Right renal cortex interstitium (tissue), 3 donors: ENCODE measurements at places on chromosomes 11 and 22. TPM values are rescaled to one million over a fixed set of nuclear protein-coding genes. Genes with fewer than 3 reads are reported as not detected.

DNA sequence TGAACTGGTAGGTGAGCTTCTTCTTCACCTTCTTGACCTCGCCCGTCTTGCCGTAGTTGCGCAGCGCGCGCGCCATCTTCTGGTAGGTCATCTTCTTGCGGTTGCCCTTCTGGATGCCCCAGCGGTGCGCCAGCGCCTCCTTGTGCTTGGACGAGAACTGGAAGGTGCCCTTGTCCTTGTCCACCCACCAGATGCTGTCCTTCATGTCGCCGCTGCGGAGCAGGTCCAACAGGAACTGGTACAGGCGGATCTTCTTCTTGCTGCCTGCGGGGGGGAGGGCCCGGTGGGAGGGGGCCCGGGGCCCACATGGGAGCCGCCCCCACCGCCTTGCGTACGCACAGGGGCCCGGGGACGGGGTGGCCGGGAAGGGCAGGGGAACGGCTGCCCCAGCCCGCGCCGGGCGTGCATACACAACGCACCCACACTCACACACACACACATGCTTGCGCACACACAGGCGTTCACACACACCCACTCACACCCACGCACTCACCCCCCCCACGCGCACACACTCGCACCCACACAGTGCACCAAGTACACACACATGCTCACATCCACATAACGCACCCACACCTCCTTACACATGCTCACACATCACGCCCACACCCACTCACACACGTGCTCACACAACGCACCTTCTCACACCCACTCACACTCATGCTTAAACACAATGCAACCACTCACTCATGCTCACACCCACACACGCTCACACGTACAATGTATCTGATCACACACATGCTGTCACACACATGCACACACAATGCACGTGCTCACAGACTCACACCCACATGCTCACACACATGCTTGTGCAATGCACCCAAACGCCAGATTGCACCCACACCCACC, 3.0 kb upstream of the MYBPC3 start:
- DNase-seq: peak; percentile 78

GRCh38 chr11:125315079-125315740, 150.7 kb downstream of the PKNOX2 start:
- no peak for DNase-seq

DNA sequence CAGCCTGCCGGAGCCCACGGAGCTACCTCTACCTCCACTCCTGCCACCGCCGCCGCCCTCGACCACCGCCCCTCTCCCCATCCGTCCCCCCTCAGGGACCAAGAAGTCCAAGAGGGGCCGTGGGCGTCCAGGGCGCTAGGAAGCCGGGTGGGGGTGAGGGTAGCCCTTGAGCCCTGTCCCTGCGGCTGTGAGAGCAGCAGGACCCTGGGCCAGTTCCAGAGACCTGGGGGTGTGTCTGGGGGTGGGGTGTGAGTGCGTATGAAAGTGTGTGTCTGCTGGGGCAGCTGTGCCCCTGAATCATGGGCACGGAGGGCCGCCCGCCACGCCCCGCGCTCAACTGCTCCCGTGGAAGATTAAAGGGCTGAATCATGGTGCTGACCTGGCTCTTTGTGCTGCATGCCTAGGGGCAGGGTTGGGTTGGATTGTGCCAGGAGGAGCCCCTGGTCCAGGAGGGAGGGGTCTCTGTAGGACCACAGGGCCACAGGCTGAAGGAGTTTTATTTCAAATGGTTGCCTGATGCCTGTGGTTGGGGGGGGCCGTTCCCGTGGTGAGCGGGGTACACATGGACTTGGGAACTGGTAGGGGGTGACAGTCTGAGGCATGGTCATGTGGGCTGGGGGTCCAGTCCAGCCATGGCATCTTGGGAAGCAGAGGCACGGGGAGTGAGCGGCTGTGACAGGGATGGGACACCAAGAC, 2.3 kb downstream of the PTPRCAP start:
- DNase-seq: no peak

GRCh38 chr22:36740716-36741115, 35.2 kb downstream of the IFT27 start:
- DNase-seq: no peak

- no peak for DNase-seq
These were observed 1110.5 kb downstream of the TBC1D22A start for GRCh38 chr22:47872761-47873535.

DNA sequence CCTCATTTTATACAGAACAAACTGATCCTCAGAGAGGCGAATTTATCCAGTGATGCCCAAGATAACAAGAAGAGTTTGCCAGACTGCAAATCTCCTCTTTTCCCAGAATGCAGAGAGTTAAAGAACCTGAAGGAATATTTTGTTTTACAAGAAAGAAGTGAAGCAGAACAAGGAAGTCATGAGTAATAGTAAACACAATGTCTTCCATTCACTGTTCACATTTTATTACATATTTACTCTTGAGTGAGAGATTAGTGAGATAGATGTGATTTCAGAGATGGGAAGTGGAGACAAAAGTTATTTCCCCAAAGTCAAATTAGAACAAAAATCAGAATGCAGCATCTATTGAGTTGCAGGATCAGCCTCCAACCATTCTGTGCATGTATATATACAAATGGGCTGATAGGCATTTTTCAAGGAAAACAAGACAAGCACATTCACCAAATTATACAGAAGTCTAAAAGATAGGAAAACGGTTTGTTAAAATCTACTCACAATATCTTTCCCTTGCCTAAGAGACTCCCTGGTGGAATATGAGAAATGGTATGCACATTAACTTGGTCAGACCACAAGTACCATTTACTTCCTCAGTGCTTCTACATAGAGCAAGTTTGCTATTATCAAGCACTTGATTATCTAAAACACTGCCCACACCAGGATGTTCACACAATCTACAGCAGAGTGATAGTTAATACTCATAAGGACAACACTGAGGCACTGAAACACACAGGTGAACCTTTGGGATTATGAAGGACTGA, 12.0 kb downstream of the GUCY1A2 start:
- no peak for DNase-seq

- no peak for DNase-seq
These were observed 6.6 kb upstream of the PLEKHA7 start for GRCh38 chr11:17020831-17021230.

DNA sequence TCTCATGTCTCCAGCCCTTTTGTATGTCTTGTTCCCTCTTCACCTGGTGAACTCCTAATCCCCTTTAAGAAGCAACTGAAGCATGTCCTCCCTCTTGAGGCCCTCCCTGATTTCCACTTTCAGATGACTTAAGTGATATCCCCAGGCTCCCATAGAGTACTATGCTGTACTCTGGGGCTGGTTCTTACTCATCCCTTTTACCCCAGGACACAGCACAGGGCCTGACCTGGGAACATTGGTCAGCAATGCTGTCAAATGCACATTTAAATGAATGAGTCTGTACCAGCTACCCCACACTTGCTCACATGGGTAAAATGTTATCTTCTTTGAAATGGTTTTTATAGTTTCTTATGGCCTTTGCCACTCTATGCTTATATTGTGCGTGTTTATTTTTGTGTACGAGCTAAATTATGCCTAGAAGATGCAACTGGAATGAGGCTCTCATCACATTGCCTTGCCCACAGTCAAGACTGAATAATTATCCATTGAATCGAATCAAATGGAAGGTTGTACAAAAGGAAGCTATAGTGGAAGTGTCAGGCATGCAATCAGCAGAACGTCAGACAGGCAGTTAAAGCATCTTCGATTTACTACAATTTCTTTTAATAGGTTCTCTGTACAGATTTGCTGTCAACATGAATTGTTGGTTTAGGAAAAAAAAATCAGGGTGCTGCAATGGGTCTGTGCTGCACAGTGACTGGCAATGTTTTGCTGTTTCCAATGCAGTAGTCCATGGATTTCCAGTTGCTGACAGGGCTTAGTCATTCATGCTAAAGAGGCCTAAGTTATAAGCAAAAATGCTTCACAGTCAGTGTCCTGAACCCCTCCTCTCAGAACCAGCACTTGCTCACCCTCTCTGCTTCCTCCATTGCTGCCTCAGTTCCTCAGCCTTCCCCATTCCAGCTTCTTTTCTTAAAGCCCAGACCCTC, 79.5 kb downstream of the PARVA start:
- no peak for DNase-seq

DNA sequence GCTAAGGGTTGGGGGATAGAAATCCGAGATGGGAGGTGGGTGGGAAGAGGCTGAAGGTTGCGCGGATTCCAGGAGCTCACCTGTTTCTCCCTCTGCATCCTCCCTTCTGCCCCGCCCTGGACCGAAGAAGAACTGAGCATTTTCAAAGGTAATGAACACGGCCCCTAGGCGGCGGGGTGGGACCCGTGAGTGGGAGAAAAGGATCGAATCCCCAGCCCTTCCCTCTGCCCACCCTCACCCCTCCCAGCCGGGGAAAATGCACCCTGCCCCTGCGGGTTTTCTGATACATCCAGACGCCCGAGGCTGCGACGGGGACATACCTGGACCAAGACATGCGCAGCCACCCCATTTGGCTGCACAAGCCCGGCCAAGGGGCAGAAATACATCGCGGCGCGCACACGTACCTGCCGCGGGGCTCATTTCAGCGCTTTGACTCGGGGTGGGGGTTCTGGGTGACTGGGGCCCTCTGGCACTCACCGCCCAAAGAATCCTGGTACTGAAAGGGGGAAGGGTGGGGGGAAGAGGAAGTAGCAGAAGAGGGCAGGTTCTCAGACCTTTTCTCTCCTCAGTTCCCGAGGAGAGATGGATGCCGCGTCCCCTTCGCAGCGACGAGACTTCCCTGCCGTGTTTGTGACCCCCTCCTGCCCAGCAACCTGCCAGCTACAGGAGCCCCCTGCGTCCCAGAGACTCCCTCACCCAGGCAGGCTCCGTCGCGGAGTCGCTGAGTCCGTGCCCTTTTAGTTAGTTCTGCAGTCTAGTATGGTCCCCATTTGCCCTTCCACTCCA, 6.0 kb downstream of the VSIG2 start:
- no peak for DNase-seq

DNA sequence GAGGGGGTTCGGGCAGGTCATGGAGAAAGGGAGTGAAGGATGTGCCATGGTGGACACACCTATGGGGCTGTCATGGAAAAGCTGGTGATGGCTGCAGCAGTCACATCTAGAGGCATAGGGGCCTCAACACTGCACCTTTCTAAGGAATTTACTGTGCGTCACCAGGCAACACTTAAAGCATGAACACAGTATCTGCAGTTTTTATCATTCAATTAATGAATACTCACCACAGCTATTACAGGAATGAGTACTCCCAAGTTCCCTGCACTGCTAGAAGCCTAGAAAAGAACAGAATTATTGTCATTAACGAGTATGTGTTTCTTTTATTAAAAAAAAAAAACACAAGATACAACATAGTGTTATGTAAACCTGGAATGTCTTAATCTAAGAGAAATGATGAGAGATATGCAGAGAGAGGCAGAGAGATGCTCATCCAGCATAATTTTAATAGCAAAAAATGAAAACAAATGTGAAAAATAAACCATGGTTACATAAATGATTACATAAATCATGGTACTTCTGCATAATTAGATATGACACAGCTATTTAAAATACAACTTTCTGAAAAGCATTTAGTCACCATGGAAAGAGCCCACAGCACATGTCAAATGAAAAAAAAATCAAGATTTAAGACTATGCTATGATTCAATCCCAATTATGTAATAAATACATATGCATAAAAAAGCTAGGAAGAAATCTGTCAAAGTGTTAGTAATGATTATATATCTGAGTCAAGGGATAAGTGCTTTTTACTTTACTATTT, 19.2 kb downstream of the SERPIND1 start:
- no peak for DNase-seq

- DNase-seq: no peak
These were observed 261.5 kb downstream of the BRD1 start for GRCh38 chr22:49566141-49566541.

DNA sequence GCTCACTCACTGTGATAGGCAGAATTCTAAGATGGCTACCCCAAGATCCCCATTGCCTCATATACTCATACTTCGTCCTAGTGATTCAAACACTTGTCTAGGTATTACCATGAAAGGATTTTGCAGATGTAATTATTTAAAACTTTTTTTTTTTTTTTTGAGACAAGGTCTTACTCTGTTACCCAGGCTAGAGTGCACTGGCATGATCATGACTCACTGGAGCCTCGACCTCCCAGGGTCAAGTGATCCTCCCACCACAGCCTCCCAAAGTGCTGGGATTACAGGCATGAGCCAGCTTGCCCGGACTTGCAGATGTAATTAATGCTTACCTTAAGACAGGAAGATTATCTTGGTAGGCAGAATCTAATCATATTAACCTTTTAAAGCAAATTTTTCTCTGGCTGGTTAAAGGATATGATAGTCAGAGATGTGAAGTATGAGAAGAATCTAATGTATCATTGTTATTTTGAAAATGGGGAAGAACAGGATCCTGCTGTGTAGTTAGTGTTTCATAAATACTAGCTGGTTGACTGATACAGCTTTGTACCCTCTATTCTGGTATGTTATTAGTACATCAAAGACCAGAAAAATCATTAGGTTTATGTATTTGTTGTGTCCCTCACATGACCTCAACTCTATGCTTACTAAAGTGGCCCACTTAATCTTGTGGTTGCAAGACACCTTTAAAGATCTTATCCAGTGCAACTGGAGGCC, 35.5 kb downstream of the C2CD3 start:
- no peak for DNase-seq

GRCh38 chr11:11782532-11783110, 59.2 kb upstream of the USP47 start:
- DNase-seq: no peak

GRCh38 chr22:19628038-19628776, 86.1 kb upstream of the SEPTIN5 start:
- DNase-seq: no peak

DNA sequence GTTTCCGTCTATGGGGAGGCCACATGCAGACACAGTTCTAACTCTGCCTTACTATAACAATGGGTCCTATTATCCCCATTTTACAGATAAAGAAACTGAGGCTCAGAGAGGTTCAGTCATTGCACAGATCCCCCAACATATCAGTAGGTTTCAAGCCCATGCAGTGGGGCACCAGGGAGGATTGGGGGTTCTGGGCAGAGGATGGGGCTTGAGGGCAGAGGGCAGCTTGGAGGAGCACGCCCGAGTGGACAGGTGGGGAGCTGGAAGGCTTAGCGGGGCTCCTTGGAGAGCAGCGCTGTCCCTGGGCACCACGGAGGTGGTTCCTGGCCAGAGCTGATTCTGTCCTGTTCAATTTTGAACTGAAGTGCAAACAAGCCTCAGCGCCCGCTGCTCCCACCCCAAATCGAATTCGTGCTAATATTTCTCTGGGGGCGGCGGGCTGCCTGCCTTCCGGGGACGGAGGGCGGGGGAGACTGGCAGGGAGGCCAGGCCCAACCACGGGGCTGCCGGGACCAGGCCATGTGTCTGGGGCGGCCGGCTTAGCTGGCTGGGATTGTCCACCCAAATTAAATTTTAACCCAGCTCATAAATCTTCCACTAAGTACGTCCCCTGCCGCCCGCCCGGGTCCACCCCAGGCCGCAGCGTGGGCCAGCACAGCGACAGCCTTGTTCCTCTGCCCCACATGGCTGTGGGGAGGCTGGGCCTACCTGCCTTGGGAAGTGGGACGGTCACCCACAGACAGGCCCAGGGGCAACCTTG, 49.4 kb downstream of the FLRT1 start:
- no peak for DNase-seq

The BCO2 gene
- polyA plus RNA-seq: 2.6 TPM

The GRAP2 gene
- polyA plus RNA-seq: 1.7 TPM

The FCHSD2 gene
- polyA plus RNA-seq: 43.7 TPM

The BTBD18 gene
- 0.10 TPM for polyA plus RNA-seq

The DMC1 gene
- 5.0 TPM for polyA plus RNA-seq

The ISX gene
- polyA plus RNA-seq: 0.18 TPM

The MYOD1 gene
- polyA plus RNA-seq: not detected

The PNPLA3 gene
- polyA plus RNA-seq: 1.4 TPM
